ENCODE measurements at places on chromosomes 6 and 20. TPM values are rescaled to one million over a fixed set of nuclear protein-coding genes. Genes with fewer than 3 reads are reported as not detected.
A peak's percentile ranks its signal among the peaks of the same experiment; 100 is the strongest.

SLC22A1 gene
- total RNA-seq, result 0.56 TPM

DNA sequence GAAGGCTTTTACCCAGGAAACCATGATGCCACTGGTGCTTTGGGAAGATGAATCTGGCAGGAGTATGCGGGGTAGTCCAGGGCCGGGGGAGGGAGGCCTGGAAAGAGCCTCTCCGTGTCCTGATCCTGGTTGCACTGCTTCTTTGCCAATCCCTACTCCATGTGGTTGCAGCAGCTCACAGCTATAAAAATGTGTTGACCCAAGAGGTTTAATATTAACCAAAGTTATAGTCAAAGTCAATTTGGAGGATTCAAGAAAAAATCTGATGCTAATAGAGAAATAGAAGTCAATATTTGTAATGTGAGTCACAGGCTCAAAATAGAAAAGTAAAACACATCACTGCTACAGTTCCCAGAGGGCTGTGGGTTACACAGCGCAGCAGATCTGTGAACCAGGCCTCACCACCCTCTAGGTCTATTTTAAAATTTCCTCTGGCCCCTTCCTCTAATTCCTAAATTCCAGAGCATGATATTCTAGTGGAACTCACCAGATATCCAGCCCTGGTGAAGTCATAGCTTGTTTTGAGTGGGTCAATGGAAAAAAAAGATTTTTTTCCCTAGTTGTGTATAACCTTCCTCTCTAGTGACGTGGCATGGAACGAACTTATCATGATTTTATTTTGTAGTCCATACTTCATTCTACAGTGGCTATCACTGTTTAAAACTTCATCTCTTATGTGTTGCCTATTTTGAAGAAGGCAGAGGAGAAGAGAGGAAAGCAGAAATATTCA, 63.2 kb upstream of the BMP2 start:
- DNase-seq, result peak; percentile 79

DNA sequence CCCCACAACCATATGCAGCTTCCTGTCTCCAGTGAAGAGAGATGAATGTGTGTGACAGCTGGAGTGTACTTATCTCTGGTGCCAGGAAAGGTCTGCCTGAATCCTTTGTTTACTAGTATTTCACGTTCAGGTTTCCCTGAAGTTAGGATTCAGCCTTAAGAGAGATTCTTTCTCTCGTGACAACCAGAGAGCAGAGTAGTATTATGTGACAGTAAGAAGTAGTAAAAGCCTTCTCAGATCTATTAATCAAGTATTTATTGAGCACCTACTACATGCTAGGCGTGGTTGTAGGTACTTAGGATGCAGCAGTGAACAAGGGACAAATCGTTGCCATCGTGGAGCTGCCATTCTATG, 949 bp downstream of the KIFC1 start:
- DNase-seq, result no peak

DNA sequence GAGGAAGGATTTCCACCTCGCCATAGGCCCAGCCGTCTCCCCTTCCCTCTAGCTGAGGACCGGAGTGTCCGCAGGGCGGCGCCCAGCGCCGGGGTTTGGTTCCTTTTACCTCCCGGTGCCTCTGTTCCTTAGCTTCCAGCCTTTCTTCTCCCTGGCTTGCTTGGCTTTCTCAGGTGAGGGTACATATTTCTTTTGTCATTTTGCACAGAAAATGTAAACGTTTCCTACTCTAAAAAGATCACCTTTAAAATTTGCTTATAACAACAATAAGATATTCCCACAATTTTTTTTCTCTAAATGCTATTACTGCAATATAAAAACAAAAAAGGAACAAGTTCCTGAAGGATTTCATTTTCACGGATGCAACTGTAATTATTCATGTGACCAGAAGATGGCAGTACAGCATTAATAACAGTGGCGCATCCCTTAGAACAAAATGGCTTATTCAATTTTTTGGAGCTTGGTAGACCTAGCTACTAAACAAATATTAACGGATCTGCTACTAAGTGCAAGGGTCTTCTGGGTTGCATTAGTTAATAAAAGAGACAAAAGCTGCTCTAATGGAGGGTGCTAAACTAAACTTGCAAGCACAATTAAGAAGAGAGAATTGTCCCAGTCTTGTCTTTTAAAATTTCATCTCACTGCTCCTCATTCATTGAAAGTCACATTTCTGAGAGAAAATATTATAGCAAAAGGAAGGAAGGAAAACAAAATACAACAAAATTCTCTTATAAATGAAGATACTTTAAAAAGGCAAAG, 172.9 kb downstream of the ADGRG6 start:
- DNase-seq, result peak; percentile 82

DNA sequence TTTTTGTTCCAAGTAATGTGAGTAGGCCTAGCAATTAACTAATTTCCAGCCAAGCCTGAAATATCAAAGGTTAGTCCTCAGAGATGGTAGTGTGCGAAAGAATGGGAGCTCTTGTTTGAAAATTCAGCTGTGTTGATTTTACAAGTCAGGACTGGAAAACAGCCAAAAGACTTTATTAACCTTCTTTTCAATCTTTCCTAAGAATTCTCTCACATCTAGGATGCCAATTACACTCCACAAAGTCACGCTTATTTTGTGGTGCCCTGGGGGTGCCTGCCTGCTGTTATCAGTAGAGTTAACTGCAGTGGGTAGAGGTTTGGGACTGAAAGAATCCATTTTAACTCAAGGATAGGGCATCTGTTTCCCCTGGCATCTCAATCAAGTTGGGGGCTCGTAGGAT, 30.7 kb upstream of the MAP3K4 start:
- no peak for DNase-seq

- no peak for DNase-seq
These were observed 25.4 kb upstream of the CCN2 start for GRCh38 chr6:131976545-131977061.

- peak; percentile 5 for DNase-seq
These were observed 1.4 kb upstream of the KHDC1 start for GRCh38 chr6:73264446-73264845.

DNA sequence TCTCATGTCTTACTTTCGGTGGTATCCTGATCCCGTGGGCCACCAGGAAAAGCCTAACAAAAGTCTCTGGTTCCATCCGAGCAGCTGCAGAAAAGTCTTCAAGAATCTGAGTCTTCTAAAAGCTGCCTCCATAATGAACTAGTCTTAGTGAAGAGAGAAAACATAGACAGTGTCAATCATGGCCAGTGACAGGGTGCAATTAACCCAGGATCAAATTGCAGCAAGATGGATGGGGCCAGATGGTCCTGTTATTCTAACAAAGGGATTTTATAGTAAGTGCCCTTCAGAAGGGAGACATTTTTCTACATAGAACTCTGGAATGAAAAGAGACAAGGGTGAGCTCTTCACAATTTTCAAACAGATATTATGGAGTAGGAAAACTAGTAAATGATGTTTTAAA, 281.6 kb upstream of the ZFP64 start:
- DNase-seq, result no peak

KIFC1 gene
- 67.5 TPM for total RNA-seq

Measured in HT-29 (cell line).